ENCODE measurements at places on chromosomes 13 and 19. TPM values are rescaled to one million over a fixed set of nuclear protein-coding genes. Genes with fewer than 3 reads are reported as not detected.

DNA sequence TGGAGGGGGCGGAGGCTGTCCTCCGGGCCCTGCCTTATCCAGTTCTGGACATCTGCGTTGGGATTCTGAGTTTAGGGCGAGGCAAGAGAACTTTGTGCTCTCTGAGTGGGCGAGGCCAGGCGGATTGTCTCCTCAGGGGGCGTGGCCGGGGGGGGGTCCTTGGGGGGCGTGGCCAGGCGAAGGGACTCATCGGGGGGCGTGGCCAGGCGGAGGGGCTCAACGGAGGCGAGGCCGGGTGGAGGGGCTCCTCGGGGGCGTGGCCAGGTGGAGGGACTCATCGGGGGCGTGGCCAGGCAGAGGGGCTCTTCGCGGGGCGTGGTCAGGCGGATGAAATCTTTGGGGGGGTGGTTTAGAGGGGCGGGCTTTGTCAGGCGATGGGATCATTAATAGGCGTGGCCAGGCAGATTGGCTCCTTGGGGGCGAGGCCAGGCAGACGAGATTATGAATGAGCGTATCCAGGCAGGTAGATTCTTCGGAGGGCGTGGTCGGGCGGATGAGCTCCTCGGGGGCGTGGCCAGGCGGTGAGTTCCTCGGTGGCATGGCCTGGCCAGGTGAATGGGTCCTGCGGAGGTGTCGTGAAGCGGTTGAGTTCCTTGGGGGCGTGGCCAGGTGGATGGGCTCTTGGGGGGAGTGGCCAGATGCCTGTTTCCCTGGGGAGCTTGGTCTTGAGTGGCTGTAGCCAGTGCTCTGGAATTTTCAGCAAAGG is 10.3 kb upstream of the CACNG7 start:
- DNase-seq = no peak

GRCh38 chr13:29479716-29480492 is 115.6 kb downstream of the SLC7A1 start:
- no peak for DNase-seq

DNA sequence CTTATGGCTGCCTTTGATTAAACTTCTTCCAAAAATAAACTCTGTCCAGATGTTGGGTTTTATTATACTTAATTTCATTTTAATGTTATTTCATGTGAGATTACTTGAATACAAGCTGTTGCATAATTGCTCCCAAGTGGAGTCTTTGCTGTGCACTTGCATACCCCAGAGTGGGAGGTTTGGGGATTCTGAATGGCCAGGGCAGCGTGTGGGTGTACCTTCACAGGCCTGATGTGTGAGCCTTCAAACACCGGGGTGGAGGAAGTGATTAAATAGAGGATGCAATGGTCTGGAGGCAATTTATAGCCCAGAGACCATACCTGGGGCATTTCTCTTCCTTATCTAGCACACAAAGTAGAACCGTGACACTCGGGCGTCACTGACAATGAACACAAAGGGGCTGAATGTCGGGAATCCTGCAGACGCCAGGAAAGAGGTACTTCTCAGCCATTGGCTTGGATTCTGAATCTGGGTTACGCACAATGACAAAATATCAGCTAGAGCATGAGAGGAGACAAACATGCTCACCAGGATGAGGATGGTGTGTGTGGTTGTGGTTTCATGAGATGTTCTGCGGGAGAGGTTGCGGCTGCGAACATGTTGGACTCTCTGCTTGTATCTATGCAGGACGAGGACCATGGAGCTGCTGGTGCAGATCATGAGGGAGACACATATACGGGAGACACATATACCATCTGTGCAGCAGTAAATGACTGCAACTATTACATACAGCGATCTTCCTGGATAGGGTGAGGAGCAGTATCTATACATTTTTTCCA is 7.1 kb upstream of the LILRA5 start:
- DNase-seq = no peak

GRCh38 chr13:30409886-30410704 is 12.2 kb upstream of the UBE2L5 start:
- DNase-seq = peak; percentile 19

DNA sequence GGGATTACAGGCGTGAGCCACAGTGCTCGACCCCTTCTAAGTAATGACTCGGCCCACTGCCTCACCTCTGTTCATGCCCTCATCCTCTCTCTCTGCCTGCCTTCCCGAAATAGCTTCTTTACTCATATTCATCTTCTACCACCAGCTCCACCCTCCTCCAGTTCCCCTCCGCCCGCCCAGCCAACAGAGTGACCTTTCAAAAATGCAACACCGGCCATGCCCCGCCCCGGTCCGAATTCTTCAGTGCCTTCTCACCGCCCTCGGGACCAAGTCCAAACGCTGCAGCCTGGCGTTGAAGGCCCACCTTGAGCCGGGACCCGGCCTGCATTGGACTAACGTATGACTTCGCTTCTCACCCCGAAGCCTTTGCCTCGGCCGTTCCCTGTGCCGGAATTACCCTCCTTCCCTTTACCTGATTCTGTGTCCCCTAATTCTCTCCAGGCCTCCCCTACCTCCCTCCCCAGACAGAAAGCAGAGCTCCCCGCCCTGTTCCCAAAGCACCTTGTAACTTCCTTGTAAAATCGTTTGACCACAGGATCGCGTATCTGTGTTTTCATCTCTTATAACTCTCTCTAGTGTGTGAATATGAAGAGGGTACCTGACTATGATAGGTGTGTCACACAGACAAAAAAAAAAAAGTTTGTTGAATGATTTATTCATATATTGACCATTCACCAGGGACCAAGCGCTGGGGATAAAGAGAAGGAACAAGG is 8.1 kb upstream of the MUC16 start:
- no peak for DNase-seq

DNA sequence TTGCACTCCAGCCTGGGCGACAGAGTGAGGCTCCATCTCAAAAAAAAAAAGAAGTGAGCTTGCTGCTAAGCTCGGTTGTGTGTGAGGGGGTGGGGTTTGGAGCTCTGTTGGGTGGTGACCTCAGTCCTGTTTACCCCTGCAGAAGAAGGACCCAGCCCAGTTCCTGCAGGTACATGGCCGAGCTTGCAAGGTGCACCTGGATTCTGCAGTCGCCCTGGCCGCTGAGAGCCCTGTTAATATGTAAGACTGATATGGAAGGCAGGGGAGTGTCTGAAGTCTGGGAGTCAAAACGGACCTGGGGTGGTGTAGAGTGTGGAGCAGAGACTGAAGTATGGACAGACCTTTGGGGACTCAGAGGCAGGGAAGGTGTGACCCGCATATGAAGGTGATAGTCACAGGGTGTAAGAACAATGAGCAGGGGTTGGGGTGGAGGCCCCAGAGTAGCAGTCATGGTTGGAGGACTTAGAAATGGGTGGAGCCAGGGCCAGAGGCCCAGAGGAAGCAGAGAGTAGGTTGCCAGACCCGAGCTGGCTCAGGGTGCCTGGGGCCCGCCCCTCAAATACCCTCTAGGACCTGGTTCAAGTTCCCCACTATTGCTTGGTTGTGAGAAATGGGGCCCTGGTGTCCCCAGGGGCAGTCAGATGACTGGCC is 13.2 kb downstream of the CLASRP start:
- no peak for DNase-seq

GRCh38 chr19:27759896-27760295 is 1453.1 kb downstream of the UQCRFS1 start:
- peak; percentile 53 for DNase-seq

Gene SLC27A5
- total RNA-seq = 12.0 TPM

Gene SMIM44
- not detected for total RNA-seq

Gene FGF21
- not detected for total RNA-seq

DNA sequence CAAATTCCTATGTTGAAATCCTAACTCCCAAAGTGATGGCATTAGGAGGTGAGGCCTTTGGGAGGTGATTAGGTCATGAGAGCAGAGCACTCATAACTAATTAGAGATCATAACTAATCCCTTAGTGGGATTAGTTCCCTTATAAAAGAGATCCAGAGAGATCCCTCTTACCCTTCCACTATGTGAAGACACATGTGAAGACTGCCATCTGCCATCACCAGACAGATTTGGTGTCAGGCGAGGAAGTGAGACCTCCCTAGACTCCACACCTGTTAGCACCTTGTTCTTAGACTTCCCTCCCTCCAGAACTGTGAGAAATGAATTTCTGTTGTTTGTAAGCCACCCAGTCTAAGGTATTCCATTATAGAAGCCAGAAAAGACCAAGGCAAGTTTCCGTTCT is 112.2 kb downstream of the NDFIP2 start:
- DNase-seq = no peak

GRCh38 chr13:48647625-48648024 is 6.1 kb upstream of the CYSLTR2 start:
- DNase-seq = no peak

DNA sequence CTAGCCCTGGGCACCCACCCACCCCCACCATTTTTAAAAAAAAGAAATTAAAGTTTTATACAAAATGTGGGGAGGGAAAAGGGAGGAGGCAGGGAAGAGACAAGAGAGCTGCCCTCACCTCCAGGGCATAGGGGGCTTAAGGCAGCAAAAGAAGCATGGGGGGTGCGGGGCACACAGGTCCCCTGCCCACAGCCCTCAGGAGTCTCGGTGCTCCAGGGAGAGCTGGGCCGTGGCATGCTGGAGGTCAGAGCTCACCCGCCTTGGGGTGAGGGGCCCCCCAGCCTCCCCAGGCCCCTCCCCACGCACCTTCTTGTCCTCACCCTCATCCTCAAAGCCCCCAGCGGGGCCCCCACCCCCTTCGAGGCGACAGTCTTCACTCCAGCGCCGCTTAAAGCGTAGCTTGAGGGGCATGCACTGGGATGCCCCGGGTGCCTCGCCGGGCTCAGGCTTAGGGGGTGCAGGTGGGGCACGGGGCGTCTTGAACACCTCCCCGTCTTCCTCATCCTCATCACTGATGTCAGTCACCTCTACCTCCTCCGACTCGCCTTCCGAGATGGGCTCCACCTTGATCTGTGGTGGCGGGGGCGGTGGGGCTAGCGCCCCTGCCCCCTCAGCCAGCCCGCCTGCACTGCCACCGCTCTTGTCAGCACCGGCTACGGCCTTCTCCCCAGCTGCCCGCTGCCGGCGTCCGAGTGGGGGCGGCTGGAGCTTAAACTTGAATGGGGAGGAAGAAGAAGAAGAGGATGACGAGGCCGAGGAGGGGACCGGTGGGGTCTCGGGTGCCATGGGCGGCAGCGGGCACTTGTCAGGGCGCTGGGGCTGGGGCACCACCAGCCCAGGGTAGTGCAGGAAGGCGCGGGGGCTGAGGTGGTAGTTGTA is 6.1 kb upstream of the GSK3A start:
- DNase-seq = no peak

DNA sequence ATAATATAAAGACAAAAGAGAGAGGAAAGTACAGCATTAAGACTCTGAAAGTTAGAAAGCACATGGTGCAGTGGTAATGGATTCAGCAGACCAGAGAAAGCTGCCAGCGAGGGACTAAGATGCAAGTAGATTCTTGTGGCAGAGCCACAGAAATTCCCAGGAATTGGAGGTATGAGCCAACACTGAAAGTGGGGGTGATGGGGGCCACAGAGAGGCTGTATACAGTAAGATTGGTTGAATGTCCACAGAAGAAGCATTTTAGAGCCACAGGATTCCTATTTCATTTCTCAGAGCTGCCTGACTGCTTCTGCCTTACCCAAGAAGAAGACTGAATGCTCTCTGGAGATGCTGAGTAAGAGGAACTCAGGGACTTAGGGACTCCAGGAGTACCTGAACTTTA is 295.0 kb downstream of the LMO7 start:
- no peak for DNase-seq

- no peak for DNase-seq
Observed at GRCh38 chr13:42849200-42849599, 67.8 kb downstream of the FAM216B start.

Gene TRIM28
- 579 TPM for total RNA-seq

DNA sequence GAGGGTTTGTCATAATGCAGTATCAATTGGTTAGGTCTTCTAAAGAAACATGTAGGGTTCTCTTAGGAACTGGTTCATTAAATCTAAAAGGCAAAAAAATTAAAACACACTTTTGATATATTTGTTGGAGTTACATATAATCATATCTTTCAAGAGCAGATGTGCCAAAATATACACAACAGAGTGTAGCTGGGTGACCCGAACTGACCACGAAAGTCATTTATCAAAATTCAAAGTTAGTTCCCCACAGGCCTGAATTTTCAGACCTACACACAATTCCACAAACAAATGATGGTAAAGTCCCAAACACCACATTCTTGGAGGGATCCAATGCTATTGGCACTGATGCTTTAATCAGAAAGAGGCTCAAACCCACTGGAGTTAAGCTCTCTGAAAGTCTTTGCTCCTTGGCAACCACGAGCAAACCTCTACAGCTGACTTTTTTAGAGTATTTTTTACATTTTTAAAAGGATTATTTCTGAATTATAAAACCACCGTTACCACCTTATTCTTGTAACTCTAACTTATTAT is 50.9 kb downstream of the IRS2 start:
- DNase-seq = no peak

Gene SIGLEC5
- total RNA-seq = not detected

Gene VSTM2B
- 2.5 TPM for total RNA-seq

DNA sequence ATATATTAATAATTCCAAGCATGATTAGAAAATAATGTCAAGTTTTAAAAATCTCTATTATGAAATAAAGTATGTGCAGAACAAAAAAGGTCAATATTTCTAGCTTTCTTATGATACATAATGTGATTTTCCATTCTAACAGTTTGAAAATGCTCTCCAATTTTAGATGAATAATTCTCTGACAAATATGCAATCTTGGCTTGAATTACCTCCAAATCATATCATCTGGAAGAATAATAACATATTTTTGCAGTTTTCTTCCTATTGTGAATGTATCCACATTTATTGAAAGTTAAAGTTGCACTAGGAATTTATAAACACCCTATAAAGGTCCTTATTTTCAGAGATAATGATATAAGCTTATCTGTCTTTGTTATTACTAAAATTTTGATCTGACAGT is 548.5 kb upstream of the SLC10A2 start:
- no peak for DNase-seq

- DNase-seq = no peak
Observed at GRCh38 chr13:99446242-99446641, 55.0 kb upstream of the TM9SF2 start.

DNA sequence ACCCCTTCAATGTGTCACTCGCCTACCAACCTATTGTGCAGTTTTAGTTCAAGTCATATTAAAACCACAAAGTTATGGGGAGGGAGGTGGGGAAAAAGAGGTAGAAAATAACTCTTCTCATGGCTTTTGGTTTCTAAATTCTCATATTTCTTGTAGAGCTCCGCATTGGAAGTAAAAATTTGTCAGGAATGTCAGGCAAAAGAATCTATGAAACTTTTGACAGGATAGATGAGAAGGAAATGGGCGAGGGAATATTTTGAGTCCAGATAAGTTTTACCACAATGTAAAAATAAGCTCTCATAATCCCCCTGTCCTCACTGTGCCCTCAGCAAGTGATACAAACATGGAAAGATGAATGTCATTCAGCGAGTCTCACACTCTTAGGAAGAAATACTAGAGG is 270.4 kb downstream of the DLEU7 start:
- no peak for DNase-seq

Measured in G401 (cell line).